ENCODE measurements at places on chromosomes 16 and 17. TPM values are rescaled to one million over a fixed set of nuclear protein-coding genes. Genes with fewer than 3 reads are reported as not detected.

DNA sequence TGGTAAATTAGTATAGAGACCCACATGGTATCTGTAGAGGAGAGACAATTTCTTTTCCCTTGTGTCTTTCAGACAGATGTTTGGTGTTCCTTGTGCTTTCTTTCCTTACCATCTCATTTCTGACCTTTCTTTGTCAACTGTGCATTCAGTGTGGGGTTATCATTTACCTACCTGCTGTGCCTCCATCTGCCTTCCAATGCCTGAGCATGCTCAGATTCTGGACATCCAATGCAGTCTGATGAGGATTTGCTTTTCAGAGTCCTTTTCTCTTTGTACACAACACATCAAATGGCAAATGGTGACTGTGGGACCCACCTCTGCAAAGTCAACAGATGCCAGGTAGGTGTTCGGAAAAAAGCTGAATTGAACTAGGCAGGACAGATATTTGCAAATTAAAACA, 364.8 kb downstream of the CA10 start:
- H3K27ac ChIP-seq = no peak overlapping the region
- DNase-seq = no peak
- no peak overlapping the region for H3K4me3 ChIP-seq
- no peaks in the 10 kb centered on the region for H3K27me3 ChIP-seq
- no peaks in the 10 kb centered on the region for H3K36me3 ChIP-seq

GRCh38 chr17:80613732-80614071, 69.1 kb downstream of the RPTOR start:
- H3K4me3 ChIP-seq = no peak overlapping the region
- no peaks in the 10 kb centered on the region for H3K27me3 ChIP-seq
- no peak for DNase-seq
- no peak overlapping the region for H3K27ac ChIP-seq
- no peaks in the 10 kb centered on the region for H3K36me3 ChIP-seq
- no peaks in the 10 kb centered on the region for H3K4me1 ChIP-seq

- peaks cover 28% of the 10 kb centered on the region for H3K4me1 ChIP-seq
- no peak overlapping the region for H3K4me3 ChIP-seq
- no peaks in the 10 kb centered on the region for H3K27me3 ChIP-seq
- DNase-seq = no peak
Observed at GRCh38 chr16:53061701-53062159, 6.9 kb downstream of the CHD9 start.

GRCh38 chr17:50425682-50426471, at the start of gene ACSF2:
Gene ACSF2 (plus strand): TSS chr17:50426218. CDS start chr17:50426262, 44 bp downstream.
- peaks cover 34% of the 10 kb centered on the region for H3K4me1 ChIP-seq
- DNase-seq = peak; percentile 60

DNA sequence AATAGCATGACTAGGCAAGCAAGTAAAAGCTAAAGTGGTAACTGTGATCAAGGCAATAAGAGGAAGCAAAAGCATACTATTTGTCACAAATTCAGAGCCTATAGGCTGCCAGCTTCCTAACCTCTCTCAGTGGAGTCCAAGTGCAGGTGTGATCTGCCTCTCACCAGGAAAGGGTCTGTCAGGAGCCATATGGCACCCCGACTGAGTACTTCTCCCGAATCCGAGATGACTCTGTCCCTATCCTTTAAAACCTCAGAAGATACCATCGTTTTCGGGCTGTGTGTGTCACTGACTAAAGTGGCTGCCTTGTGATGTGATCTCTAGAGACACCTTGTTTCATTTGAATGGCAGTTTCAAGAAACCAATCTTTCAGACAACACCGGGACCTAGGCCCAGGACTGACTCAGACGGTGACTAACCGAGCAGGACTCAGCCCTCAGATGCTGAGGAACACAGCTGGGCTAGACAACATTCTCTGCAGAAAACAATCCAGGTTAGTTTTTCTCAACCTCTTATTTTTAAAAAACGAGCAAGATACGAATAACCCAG, 63.6 kb downstream of the SMG6 start:
- peak overlapping the region; percentile 80 for H3K27ac ChIP-seq
- peaks cover 22% of the 10 kb centered on the region for H3K36me3 ChIP-seq
- H3K4me1 ChIP-seq = no peaks in the 10 kb centered on the region
- DNase-seq = no peak
- H3K4me3 ChIP-seq = no peak overlapping the region
- no peaks in the 10 kb centered on the region for H3K27me3 ChIP-seq

DNA sequence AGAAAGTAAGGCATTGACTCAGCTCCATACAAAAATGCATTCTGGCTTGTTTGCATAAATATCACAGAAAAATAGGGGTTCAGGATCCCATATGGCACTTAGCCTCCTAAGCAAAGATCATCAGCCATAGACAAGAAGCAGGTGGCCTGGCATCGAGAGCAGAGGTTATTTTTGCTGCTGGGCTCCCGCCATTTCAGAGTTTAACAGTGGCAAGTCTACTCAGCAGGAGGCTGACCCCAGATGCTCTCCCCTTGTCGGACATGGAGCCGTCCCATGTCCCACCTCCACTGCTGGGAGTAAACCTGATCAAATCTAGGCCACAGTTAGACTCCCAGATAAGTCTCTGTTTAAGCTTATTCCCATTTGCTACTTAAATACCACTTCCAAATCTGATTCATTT, 269.1 kb downstream of the FTO start:
- H3K4me1 ChIP-seq = no peaks in the 10 kb centered on the region
- no peaks in the 10 kb centered on the region for H3K36me3 ChIP-seq
- no peak overlapping the region for H3K4me3 ChIP-seq
- no peak overlapping the region for H3K27ac ChIP-seq
- DNase-seq = no peak

DNA sequence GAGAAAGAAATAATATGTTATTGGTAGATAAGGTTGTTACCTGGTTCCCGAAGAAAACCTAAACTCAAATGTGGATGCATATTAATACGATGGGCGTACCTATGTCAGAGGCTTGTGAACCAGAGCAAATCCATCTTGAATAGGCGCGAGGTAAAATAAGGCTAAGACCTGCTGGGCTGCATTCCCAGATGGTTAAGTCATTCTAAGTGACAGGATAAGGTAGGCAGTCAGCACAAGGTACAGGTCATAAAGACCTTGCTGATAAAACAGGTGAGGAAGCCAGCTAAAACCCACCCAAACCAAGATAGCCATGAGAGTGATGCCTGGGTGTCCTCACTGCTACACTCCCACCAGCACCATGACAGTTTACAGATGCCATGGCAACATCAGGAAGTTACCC, 1400.1 kb downstream of the CDH8 start:
- H3K4me3 ChIP-seq = no peak overlapping the region
- H3K27me3 ChIP-seq = no peaks in the 10 kb centered on the region
- H3K4me1 ChIP-seq = no peaks in the 10 kb centered on the region
- no peak for DNase-seq
- no peak overlapping the region for H3K27ac ChIP-seq

- no peak overlapping the region for H3K27ac ChIP-seq
- no peaks in the 10 kb centered on the region for H3K27me3 ChIP-seq
- H3K36me3 ChIP-seq = no peaks in the 10 kb centered on the region
- DNase-seq = no peak
Observed at GRCh38 chr16:83308414-83308813, 499.4 kb upstream of the HSBP1 start.

DNA sequence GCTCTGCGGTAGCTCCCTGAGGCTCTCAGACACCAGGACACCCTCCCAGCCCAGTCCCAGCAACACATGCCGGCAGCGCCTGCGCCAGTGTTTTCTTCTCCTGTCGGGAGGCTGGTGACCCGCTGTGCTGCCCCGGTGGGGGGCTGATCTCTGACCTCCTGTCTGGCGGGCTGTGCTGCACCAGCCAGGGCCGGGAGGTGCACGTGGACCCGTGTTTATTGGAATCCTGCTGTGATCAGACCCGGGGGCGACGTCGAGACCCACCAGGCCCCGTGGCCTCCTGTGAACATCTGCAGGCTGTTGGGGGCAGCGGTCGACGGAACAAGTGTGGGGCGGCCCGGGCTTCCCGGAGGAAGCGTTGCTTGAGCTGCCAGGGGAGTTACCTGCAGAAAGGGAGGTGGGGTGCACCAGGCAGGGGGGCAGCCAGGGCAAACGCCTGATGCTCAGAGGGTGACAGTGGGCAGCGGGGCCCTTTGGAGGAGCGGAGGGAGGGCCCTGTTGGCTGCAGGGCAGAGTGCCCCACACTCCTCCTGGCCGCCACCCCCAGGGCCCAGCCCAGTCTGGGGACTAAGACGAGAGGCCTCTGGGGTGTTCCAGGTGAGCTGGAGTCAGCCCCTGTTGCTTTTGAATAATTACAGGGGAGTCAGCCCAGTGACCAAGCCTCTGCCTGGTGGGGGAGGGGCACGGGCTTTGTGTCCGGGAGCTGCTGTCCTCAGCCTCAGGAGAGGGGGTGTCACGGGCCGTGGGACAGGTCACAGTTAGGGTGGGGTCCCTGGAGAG, 2.3 kb upstream of the SSTR5 start:
- H3K27ac ChIP-seq = no peak overlapping the region
- no peak for DNase-seq
- H3K27me3 ChIP-seq = peaks cover 99% of the 10 kb centered on the region
- no peaks in the 10 kb centered on the region for H3K36me3 ChIP-seq
- no peaks in the 10 kb centered on the region for H3K4me1 ChIP-seq
- no peak overlapping the region for H3K4me3 ChIP-seq

The COG8 gene
- total RNA-seq = 77.5 TPM

The RNF135 gene
- 78.3 TPM for total RNA-seq

The SYNGR2 gene
- total RNA-seq = 55.0 TPM

The TPSG1 gene
- not detected for total RNA-seq

All from tibial nerve (tissue), 4 donors.